CD4-positive, alpha-beta T cell (primary cell): ENCODE measurements at places on chromosomes 7 and 10. TPM values are rescaled to one million over a fixed set of nuclear protein-coding genes. Genes with fewer than 3 reads are reported as not detected.
A peak's percentile ranks its signal among the peaks of the same experiment; 100 is the strongest.

PLXNA4 gene
- total RNA-seq: 0.85 TPM

DNA sequence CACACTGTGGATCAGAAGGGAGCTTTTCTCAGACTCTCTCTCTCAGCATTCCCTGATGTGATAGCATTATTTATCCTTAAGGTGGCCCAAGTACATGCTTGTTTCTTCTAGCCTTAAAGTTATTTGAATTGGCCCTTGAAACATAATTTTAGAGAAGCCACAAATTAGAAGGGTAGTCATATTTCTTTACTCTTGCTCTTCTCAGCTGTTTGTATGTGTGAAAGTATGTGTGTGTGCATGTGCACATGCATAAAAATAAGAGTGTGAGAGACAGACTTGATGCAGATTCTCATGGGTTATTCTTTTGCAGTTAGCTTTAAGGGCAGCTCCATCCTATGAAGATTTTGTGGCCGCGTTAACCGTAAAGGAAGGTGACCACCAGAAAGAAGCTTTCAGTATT, 50.1 kb downstream of the PLEKHA8 start:
- no peak overlapping the region for H3K27ac ChIP-seq
- H3K4me3 ChIP-seq: no peak overlapping the region
- peaks cover 10% of the 10 kb centered on the region for H3K36me3 ChIP-seq
- no peak for DNase-seq
- no peaks in the 10 kb centered on the region for H3K4me1 ChIP-seq

DNA sequence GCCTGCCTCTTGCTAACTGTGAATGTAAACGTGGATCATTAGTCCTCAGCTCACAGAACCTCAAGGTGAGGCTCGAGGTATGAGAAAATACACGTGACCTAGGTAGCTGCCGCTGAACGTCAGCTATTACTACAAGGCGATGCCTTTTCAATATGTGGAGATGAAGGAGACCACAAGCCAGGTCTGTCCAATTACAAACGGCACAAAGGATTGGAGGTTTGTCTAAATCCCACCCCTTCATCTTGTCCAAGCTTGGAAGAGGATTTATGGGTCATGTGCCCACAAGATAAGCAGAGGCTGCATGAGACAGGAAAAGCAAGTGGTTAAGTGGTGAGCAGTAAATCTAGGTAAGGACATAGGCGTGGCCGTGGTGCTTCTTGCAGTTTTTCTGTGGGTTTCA, 3.4 kb downstream of the H2BK1 start:
- H3K4me1 ChIP-seq: peaks cover 58% of the 10 kb centered on the region
- H3K4me3 ChIP-seq: no peak overlapping the region
- DNase-seq: no peak
- H3K27ac ChIP-seq: no peak overlapping the region
- peaks cover 4% of the 10 kb centered on the region for H3K36me3 ChIP-seq
- no peaks in the 10 kb centered on the region for H3K27me3 ChIP-seq

HOGA1 gene
- not detected for total RNA-seq

DNA sequence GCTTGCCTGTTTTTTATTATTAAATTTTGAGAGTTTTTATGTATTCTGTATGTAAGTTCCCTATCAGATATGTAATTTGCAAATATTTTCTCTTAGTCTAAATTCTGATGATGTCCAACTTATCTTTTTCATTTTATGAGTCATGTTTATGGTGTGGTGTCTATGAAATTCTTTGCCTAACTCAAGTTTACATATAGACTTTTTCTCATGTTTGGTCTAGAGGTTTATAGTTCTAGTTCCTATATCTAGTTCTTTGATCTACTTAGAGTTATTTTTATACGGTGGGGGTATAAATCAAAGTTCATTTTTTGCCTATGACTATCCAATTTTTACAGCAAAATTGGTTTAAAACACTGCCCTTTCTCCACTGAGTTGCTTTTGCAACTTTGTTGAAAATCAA, 26.3 kb upstream of the CCDC7 start:
- no peaks in the 10 kb centered on the region for H3K27me3 ChIP-seq
- H3K27ac ChIP-seq: no peak overlapping the region
- H3K4me1 ChIP-seq: no peaks in the 10 kb centered on the region

GRCh38 chr10:29681676-29682448, 47.1 kb upstream of the SVIL start:
- peak overlapping the region; percentile 26 for H3K4me3 ChIP-seq
- H3K4me1 ChIP-seq: peaks cover 70% of the 10 kb centered on the region
- H3K27me3 ChIP-seq: no peaks in the 10 kb centered on the region
- H3K27ac ChIP-seq: peak overlapping the region; percentile 58
- H3K36me3 ChIP-seq: peaks cover 8% of the 10 kb centered on the region
- peak; percentile 78 for DNase-seq

SLC16A12 gene
- not detected for total RNA-seq

DNA sequence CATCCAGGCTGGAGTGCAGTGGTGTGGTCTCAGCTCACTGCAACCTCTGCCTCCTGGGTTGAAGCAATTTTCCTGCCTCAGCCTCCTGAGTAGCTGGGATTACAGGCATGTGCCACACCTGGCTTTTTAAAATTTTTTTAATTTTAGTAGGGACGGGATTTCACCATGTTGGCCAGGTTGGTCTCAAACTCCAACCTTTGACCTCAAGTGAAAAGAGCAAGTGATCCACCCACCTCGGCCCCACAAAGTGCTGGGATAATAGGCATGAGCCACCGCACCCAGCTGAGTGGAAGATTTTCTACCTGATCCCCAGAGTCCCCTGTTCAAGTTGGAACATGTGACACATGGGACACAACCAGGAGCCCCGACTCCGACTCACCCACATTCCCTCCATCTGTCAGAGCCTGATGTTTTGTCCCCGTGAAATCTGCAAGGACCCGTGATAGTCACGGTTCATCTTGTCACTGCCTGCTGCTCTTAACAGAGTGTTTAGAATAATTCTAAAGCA, 104.5 kb downstream of the SMURF1 start:
- peaks cover 87% of the 10 kb centered on the region for H3K36me3 ChIP-seq
- H3K4me3 ChIP-seq: no peak overlapping the region
- DNase-seq: no peak
- H3K4me1 ChIP-seq: peaks cover 3% of the 10 kb centered on the region
- H3K27me3 ChIP-seq: no peaks in the 10 kb centered on the region

ZNF22 gene
- 15.3 TPM for total RNA-seq

- peaks cover 2% of the 10 kb centered on the region for H3K27me3 ChIP-seq
- H3K4me1 ChIP-seq: no peaks in the 10 kb centered on the region
- H3K27ac ChIP-seq: no peak overlapping the region
- no peak for DNase-seq
Measured at GRCh38 chr10:68137171-68137570, 27.9 kb downstream of the MYPN start.

- H3K4me1 ChIP-seq: no peaks in the 10 kb centered on the region
- no peak overlapping the region for H3K27ac ChIP-seq
- DNase-seq: no peak
- H3K36me3 ChIP-seq: no peaks in the 10 kb centered on the region
- H3K27me3 ChIP-seq: no peaks in the 10 kb centered on the region
- no peak overlapping the region for H3K4me3 ChIP-seq
Measured at GRCh38 chr7:91837397-91838070, 43.0 kb downstream of the MTERF1 start.

SPDYE11 gene
- not detected for total RNA-seq

CH25H gene
- 0.50 TPM for total RNA-seq

DNA sequence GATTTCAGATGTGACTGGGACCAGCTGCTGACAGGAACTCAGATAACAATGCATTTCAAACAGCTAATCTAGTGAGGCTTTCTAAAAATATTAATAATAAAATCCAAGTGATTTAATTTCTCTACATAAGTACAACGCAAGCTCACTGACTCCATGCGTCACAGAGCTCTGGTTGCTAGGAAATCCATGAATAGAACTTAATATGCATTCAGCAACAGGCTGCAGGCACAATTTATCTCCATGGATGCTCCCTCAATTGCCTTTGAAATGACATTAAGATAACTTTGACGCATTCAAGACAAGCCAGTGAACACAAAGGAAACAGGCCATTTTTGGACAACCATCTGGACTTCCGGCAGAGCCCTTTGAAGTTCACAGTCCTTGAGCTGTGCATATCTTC, 118.7 kb upstream of the COL1A2 start:
- H3K4me3 ChIP-seq: no peak overlapping the region
- no peaks in the 10 kb centered on the region for H3K4me1 ChIP-seq
- no peak for DNase-seq
- H3K36me3 ChIP-seq: no peaks in the 10 kb centered on the region

IGFBP3 gene
- 10.0 TPM for total RNA-seq

INA gene
- not detected for total RNA-seq

DNA sequence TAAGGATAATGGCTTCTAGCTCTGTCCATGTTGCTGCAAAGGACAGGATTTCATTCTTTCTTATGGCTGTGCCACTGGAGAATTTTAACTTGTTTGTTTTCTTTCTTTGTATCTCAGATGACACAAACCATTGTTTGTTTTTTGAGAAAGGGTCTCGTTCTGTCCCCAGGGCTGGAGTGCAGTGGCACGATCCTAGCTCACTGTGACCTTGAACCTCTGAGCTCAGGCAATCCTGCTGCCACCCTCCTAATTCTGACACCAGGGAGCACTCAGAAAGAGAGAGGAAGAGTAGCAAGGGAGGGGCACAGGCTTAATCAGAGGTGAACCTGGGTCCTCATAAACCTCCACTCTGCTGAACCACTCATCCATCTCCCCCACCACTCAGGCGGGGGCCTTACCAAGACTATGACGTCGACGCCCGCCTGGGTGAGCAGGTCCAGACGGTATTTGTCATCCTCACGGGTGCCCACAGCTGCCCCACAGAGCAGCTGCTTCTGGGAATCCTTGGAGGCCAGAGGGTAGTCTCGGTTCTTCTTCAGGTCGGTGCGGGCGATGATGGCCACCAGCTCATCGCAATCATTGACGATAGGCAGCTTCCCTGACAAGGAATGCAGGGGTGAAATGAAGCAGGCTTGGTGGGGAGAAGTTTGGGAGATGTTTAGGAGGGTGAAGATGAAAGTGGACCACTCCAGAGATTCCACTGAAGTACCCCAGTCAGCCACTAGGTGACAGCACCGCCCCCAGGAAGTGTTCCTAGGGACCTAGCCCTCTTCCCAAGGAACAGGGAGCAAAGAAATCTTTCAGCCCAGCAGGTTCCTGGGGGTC, 11.6 kb downstream of the IMPDH1 start:
- H3K36me3 ChIP-seq: peaks cover 75% of the 10 kb centered on the region
- H3K27ac ChIP-seq: no peak overlapping the region
- H3K4me3 ChIP-seq: no peak overlapping the region
- no peaks in the 10 kb centered on the region for H3K27me3 ChIP-seq
- DNase-seq: peak; percentile 61

DNA sequence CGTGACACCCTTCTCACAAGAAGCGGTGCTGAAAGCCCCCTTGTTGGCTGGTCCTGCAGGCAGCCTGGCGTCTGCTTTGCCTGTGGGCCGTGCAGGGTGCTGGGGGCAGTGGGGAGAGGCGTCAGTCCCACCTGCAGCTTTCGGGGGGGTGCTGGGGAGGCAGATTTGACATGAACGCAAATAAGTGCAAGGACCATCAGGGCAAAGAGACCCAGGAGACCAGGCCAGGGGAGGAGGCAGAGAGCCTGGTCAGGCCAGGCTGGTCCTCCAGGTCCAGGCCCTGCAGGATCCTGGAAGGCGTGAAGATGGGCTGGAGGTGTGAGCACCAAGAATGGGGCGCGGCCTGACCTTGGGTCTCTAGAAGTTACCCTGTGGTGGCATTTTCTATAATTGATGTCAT, 81.6 kb downstream of the MGMT start:
- H3K4me1 ChIP-seq: no peaks in the 10 kb centered on the region
- H3K27ac ChIP-seq: no peak overlapping the region

DNA sequence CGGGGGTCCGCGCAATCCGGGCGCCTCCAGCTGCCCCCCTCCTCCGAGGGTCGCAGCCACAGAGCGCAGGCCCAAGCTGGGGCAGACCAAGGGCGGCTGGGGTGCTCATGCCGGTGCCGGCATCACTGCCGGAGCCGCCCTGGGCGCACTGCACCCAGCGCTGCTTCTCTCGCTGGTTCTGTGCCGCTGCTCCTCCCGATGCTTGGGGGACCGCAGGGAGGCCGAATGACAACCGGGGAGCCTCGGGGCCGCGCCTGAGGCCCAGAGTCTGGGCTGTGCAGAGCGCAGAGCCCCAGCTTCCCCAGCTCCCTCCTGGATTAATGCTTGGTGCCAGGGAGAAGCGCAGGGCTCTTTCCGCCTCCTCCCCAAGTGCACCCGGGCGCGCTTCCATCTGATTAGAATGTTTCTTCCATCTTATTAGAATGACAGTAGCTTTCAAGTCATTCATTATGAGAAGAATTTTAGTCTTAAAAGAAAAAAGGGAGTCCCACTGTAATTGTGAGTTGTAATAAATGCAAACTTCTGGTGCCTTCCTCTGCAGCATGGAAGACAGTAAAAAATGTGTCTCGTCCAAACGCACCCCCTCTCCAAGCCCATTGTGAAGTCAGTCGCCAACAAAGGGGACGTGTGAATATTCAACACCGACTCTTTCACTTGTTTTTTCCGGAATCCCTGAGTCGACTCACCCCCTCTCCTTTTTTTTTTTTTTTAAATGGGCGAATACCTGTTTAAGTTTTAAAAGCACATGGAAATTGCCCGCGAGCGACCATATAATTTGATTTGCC, 19.5 kb upstream of the PTF1A start:
- DNase-seq: no peak
- H3K4me1 ChIP-seq: no peaks in the 10 kb centered on the region
- peaks cover 87% of the 10 kb centered on the region for H3K27me3 ChIP-seq
- H3K36me3 ChIP-seq: no peaks in the 10 kb centered on the region

SLC13A4 gene
- total RNA-seq: not detected

GRCh38 chr10:8104005-8104404, 49.5 kb downstream of the GATA3 start:
- no peak overlapping the region for H3K4me3 ChIP-seq
- no peak overlapping the region for H3K27ac ChIP-seq
- H3K27me3 ChIP-seq: no peaks in the 10 kb centered on the region
- H3K36me3 ChIP-seq: no peaks in the 10 kb centered on the region
- H3K4me1 ChIP-seq: peaks cover 4% of the 10 kb centered on the region

SOSTDC1 gene
- not detected for total RNA-seq

SPDYE9 gene
- total RNA-seq: not detected

- H3K4me3 ChIP-seq: no peak overlapping the region
- DNase-seq: no peak
- H3K4me1 ChIP-seq: no peaks in the 10 kb centered on the region
- H3K27me3 ChIP-seq: no peaks in the 10 kb centered on the region
Measured at GRCh38 chr7:22151901-22152300, 205.1 kb downstream of the RAPGEF5 start.

- no peak overlapping the region for H3K27ac ChIP-seq
- no peaks in the 10 kb centered on the region for H3K4me1 ChIP-seq
- no peak overlapping the region for H3K4me3 ChIP-seq
Measured at GRCh38 chr7:122746948-122747347, 44.2 kb upstream of the RNF148 start.

GRCh38 chr10:125605167-125605566, 77.8 kb downstream of the TEX36 start:
- H3K4me3 ChIP-seq: no peak overlapping the region
- DNase-seq: no peak
- no peaks in the 10 kb centered on the region for H3K36me3 ChIP-seq
- H3K27ac ChIP-seq: no peak overlapping the region

NRG3 gene
- total RNA-seq: not detected
